Vagina (tissue), 2 donors: ENCODE measurements at places on chromosomes 16 and 17. TPM values are rescaled to one million over a fixed set of nuclear protein-coding genes. Genes with fewer than 3 reads are reported as not detected.

The PABPN1L gene
- not detected for total RNA-seq

The HIC1 gene
- 33.1 TPM for total RNA-seq

The NPIPA2 gene
- not detected for total RNA-seq

The SPSB3 gene
- 75.9 TPM for total RNA-seq

The IL21R gene
- total RNA-seq: 0.98 TPM

The RND2 gene
- 1.5 TPM for total RNA-seq

The CCL17 gene
- not detected for total RNA-seq

The PERCC1 gene
- total RNA-seq: not detected

The ADAD2 gene
- total RNA-seq: not detected

DNA sequence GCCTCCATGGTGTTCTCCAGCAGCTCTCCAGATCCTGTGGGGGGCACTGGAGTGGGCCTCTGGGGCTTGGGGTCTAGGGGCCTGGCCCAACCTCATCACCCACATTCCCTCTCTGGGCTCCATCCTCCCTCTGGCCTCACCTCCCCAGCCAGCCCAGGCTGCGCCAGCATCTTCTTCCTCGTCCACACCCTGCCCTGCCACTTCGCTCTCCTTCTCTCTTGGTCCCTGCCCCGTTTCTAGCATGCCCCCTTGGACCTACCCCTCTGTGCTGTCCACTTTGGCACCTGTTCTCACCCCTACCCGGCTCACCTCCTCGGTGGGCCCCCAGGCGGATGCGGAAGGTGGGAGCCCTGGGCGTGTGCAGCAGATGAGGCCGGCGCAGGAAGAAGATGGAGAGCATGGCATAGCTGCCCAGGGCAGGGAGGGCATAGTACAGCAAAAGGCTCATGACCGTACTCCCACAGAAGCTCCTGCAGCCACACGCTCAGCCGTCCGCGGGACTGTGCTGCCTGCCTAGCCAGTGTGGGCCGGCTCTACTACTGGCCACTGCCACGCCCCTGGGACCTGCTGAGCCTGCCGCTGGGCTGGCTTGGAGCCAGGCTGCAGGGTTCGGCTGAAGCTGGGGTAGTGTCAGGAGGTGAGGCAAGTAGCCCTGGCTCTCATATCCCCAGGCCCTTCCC, at the start of gene GDPD3:
Gene GDPD3 (minus strand): TSS at position 507 of the 680 bp plus-strand sequence. CDS start 59 bp downstream, at position 448.
- peaks cover 18% of the 10 kb centered on the region for H3K4me1 ChIP-seq
- H3K4me3 ChIP-seq: no peak within 1 kb of the TSS
- peaks cover 70% of the 10 kb centered on the region for H3K36me3 ChIP-seq
- no peak within 1 kb of the TSS for H3K27ac ChIP-seq
- no peak for DNase-seq

- no peaks in the 10 kb centered on the region for H3K36me3 ChIP-seq
- H3K4me1 ChIP-seq: no peaks in the 10 kb centered on the region
- no peak overlapping the region for H3K27ac ChIP-seq
- no peaks in the 10 kb centered on the region for H3K27me3 ChIP-seq
- DNase-seq: no peak
- no peak overlapping the region for H3K4me3 ChIP-seq
These were observed 18.2 kb upstream of the METTL2A start for GRCh38 chr17:62405451-62405850.

DNA sequence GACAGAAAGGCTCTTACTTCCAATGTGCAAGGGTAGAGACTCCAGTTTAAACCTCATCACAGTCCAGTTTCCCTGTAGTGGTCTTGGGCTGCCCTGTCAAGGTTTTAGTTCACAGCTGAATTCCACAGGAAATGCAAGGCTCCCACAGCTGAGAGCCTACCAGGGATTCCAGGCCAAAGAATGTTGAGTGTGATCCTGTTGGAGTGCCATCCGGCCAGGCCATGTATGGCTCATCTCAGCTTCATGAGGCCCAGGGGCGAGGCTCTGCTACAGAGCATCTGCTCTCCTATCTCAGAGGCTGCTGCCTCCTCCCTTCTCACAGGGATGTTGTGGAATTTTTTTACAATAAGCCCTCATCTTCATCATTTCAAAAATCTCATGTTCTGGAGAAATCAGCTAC, 239.8 kb upstream of the CCL2 start:
- no peaks in the 10 kb centered on the region for H3K4me1 ChIP-seq
- H3K27me3 ChIP-seq: no peaks in the 10 kb centered on the region
- H3K27ac ChIP-seq: no peak overlapping the region

DNA sequence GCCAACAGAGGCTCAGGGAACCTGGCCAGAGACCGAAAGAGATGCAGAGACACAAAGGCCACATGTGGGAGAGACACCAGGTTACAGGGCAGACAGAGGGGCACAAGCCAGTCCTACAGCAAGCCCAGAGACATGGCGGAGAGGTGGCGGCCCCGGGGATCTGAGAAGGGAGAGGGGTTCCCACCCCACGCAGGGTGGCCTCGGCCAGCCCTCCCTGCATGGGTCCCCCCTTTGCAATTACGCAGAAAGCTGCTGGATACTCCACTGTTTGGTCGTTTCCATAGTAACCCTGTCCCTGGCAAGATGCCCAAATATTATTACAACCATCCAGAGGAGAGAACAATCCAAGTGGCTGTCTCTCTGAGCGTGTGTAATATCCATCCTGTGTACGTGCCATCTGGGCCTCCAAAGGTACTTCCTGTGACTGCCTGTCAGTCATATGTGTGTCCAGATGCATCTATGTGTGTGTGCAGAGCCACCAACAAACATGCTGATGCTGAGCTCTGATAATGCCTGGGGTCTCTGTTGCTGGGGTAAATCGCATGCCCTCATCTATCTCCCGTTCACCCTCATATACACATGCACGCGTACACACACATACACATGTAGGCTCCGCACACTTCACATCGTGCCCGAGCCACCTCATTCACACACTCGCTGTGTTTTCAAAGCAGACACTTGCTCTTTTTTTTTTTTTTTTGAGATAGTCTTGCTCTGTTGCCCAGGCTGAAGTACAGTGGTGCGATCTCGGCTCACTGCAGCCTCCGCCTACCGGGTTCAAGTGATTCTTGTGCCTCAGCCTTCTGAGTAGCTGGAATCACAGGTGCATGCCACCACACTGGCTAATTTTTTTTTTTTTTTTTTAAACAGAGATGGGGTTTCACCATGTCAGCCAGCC, 5.5 kb downstream of the PCGF2 start:
- no peak for DNase-seq
- H3K36me3 ChIP-seq: peaks cover 14% of the 10 kb centered on the region
- H3K27me3 ChIP-seq: no peaks in the 10 kb centered on the region

- no peaks in the 10 kb centered on the region for H3K36me3 ChIP-seq
- peaks cover 13% of the 10 kb centered on the region for H3K4me1 ChIP-seq
- peak; percentile 78 for DNase-seq
- no peak overlapping the region for H3K27ac ChIP-seq
- no peak overlapping the region for H3K4me3 ChIP-seq
These were observed 74.1 kb downstream of the CCDC182 start for GRCh38 chr17:57670769-57671569.

- H3K4me3 ChIP-seq: no peak overlapping the region
- H3K27ac ChIP-seq: no peak overlapping the region
- no peak for DNase-seq
- no peaks in the 10 kb centered on the region for H3K4me1 ChIP-seq
- no peaks in the 10 kb centered on the region for H3K27me3 ChIP-seq
These were observed 240.9 kb downstream of the KIF2B start for GRCh38 chr17:54063639-54064038.

DNA sequence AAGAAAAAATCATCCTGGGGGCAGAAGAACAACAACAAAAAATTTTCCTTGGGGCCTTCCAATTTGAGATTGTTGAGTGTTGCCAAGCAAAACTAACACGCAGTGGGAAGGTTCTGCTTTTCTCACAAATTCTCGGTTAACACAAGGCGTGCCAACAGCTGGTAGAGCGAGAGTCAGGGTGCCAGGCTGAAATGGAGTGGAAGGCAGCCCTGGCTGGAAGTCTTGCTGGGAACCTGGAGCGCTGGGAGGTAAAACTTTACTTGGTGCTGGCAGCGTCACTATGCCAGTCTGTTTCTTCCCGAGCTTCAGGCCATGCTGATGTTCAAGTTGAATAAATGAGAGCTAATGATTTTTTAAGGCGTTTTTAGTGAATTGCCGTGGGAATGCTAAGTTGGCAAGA, 189.4 kb downstream of the WWOX start:
- H3K36me3 ChIP-seq: no peaks in the 10 kb centered on the region
- no peak overlapping the region for H3K4me3 ChIP-seq
- H3K27ac ChIP-seq: no peak overlapping the region
- no peak for DNase-seq
- no peaks in the 10 kb centered on the region for H3K27me3 ChIP-seq
- peaks cover 24% of the 10 kb centered on the region for H3K4me1 ChIP-seq

DNA sequence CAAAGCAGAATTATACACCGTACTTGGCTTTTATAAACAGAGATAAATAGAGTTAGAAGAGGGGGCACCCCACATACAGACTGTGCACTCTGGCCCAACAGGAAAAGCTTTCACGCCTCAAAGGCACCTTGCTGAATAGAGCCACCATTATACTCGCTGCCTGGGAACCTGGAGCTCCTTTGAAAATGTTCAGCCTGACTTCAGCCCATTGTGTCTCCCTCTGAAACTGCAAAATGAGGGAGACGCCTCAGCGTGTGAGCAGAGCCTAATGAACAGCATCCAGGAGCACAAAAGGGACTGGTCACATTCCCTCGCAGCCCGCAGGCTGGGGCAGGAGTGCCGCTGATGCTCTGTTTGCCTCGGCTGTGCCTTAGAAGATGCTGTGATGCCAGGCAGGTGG, 46.3 kb downstream of the ABCC12 start:
- H3K4me3 ChIP-seq: no peak overlapping the region
- no peaks in the 10 kb centered on the region for H3K4me1 ChIP-seq
- no peaks in the 10 kb centered on the region for H3K36me3 ChIP-seq
- DNase-seq: no peak

DNA sequence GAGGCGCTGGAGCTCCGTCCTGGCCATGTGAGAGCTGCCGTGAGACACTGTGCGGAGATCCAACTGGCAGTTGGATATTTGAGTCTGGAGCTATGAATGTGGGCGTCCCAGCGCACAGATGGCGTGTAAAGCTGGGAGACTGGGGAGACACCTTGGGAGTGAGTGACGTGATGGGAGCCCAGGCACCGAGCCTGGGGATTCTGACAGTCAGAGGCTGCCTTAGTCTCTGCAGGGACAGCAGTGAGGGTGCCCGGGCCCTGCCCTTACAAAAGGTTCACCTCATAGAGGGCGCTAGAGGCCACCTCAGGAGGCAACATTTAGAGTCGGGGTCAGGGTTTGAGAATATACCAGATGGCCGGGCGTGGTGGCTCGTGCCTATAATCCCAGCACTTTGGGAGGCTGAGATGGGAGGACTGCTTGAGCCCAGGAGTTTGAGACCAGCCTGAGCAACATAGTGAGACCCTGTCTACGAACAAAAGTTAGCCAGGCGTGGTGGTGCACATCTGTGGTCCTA, 194.1 kb upstream of the GSE1 start:
- no peaks in the 10 kb centered on the region for H3K27me3 ChIP-seq
- peaks cover 40% of the 10 kb centered on the region for H3K4me1 ChIP-seq
- no peak overlapping the region for H3K4me3 ChIP-seq
- H3K36me3 ChIP-seq: no peaks in the 10 kb centered on the region
- no peak for DNase-seq

DNA sequence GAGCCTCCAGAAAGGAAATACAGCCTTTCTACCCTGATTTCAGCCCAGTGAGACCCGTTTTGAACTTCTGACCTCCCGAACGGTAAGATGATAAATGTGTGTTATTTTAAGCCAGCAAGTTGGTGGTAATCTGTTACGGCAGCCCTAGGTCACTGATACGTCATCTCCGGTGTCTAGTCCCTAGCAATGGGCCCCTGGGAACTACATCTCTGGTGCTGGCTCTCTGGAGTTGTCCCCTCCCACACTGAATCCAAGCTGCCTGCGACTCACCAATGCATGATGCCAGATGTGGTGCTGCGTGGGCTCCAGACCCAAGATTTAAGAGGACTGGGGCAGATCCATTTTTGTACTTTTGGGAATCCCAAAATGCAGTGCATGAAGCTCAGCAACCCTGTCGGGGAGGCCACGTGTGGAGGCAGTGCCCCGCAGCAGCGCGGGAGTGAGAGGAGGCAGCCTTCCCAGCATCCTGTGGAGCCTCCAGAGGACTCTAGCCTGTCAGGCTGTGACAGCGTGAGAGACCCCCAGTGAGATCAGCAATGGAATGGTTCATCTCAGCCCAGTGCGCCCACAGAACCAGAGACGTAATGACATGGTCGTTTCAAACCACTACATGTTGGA, 43.6 kb upstream of the USP7 start:
- H3K27me3 ChIP-seq: no peaks in the 10 kb centered on the region
- no peak for DNase-seq
- no peaks in the 10 kb centered on the region for H3K36me3 ChIP-seq
- H3K4me3 ChIP-seq: no peak overlapping the region
- H3K27ac ChIP-seq: no peak overlapping the region

GRCh38 chr17:3762922-3763776, 37.8 kb downstream of the ITGAE start:
- no peak for DNase-seq
- no peak overlapping the region for H3K4me3 ChIP-seq
- no peaks in the 10 kb centered on the region for H3K27me3 ChIP-seq
- no peak overlapping the region for H3K27ac ChIP-seq
- H3K36me3 ChIP-seq: no peaks in the 10 kb centered on the region
- H3K4me1 ChIP-seq: no peaks in the 10 kb centered on the region

DNA sequence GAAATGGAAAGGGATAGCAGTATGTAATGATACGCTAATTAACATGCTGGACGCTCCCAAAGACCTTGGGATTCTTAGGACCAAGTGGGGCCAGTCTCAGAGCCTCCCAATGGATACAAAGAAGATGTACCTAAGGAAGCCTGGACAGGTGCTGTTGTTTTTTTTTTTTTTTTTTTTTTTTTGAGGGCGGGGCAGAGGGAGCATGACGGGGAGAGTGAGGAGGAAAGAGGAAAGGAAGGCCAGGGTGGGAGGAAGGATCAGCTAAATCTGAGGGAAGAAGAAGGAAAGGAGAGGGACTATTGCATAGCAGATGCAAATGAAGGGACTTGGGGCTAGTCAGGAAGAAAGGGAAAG, 2.5 kb downstream of the VAMP2 start:
- no peak for DNase-seq
- H3K36me3 ChIP-seq: peaks cover 5% of the 10 kb centered on the region
- peaks cover 61% of the 10 kb centered on the region for H3K4me1 ChIP-seq
- H3K27me3 ChIP-seq: no peaks in the 10 kb centered on the region
- H3K4me3 ChIP-seq: no peak overlapping the region

DNA sequence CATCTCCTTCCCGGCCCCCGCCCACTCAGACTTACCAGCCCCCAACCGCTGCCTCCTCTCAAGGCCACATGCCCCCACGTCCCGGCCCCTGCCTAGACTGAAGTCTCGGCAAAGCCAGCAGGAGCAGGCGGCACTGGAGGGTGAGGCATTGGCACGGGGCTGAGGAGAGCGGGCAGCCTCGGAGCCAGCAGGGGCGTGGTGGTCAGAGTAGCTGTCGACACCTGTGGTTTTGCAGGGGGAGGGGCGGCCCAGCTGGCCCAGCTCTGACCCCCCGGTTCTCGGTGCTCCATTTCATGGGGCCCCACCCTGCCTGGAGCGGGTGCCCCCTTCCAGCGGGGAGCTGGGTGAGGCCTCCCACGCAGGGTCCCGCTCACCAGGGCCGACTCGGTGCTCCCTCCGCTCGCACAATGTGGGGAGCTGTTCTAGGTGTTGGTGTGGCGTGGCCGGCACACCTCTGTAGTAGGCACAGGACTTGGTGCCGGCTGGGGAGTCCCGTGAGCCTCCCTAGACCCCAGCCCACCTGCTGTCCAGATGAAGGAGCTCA, 4.7 kb downstream of the CDH15 start:
- no peaks in the 10 kb centered on the region for H3K36me3 ChIP-seq
- H3K27ac ChIP-seq: no peak overlapping the region
- H3K4me3 ChIP-seq: no peak overlapping the region
- no peaks in the 10 kb centered on the region for H3K27me3 ChIP-seq

- peak; percentile 12 for DNase-seq
- no peaks in the 10 kb centered on the region for H3K27me3 ChIP-seq
- H3K36me3 ChIP-seq: no peaks in the 10 kb centered on the region
These were observed 130.9 kb upstream of the CACNG3 start for GRCh38 chr16:24125214-24125613.
